Activated T-helper 1 cell treated with anti-CD3 and anti-CD28 coated beads, Interleukin-2, amount 50 U/mL, for 16 hours (primary cell): ENCODE measurements at places on chromosomes 2 and 18.

DNA sequence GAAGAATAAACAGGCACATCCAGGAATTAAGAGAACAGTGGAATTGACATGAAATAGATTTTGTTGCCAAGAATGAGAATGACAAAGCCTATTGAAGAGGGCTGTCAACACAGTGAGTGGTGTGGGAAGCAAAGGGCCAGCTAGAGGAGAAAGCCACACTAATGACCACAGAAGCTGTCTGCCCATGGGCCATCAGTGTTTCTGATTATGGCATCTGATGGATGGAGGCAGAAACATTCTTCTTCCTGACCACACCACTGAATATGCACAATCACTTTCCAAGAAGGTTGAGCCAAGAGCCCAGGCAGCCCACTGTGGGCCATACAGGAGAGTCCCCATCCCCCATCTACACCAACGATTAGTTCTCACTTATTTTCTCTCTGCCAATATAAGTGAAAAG lies 146.0 kb upstream of the SH3BP4 start:
- no peak for DNase-seq

GRCh38 chr2:240209493-240209892 lies 69.0 kb upstream of the OTOS start:
- no peak for DNase-seq

GRCh38 chr2:128316777-128317180 lies 1.9 kb downstream of the HS6ST1 start:
- DNase-seq: no peak

GRCh38 chr2:60528281-60529020 lies 25.0 kb downstream of the BCL11A start:
- DNase-seq: no peak

DNA sequence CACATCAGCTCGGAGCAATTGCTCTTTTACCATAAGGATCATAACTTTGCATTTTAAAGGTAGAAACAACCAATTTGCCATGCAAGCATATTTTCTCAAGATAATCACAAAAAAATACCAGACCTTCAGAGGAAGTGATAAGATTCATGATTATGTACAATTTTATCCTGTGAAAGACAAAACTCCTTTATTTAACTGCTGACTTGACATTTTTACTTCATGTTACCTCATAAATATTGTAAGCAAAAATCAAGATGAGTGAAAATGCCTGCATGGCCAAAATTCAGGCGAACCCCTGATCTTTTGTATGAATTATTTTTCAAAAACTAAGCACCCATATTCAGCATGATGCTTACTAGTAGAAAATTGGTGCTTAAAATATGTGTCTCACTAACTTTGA lies 246.4 kb downstream of the CD226 start:
- no peak for DNase-seq

DNA sequence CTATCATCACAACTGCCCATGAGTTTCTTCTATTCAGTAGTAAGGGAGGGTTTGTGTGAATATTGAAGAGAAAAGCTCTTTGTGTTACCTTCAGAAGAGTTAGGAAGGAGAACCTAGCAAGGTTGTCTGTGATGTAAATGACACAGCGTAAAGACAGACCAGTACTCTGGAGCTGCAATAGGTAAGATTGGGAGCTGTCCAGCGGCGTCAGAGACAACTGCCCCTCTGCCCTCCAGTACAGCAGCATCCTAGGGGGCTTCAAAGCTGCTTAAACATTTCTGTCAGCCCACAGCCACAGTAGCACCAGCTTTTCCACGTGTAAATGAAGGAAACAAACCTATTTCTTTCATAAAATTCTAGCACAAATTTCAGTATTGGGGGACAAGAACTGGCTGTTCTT lies 34.5 kb downstream of the NYAP2 start:
- no peak for DNase-seq

GRCh38 chr2:144143294-144144151 lies 376.4 kb downstream of the ZEB2 start:
- no peak for DNase-seq

DNA sequence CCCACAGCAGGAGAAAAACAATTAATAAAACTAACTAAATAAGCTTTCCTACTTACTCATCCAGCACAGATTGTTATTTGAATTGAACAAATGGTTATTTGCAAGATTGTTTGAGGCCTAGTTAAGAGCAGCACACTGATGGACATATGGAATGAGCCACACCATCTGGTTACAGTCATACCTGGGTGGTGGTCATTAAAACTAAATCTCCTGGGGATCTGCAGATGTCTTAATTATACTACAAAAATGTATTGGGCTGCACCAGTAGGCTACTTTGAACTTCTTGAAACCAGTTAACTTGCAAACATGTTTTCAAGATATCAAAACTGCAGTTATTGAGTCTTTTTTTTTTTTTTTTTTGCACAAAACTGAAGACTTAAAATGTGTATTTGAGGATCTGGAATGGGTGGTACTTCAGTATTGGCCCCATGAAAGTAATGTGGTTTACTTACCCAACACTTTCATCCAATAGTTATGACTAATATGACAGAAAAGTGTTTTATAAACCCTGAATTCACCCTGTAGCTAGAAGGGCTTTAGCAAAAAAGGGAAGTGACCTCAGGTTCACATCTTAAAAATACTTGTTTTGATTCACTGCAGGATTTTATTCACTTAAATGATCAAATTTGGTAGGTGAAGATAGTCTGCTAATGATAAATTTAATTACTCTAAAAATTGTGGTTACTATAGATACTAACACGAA lies 10.8 kb downstream of the AGFG1 start:
- DNase-seq: no peak

DNA sequence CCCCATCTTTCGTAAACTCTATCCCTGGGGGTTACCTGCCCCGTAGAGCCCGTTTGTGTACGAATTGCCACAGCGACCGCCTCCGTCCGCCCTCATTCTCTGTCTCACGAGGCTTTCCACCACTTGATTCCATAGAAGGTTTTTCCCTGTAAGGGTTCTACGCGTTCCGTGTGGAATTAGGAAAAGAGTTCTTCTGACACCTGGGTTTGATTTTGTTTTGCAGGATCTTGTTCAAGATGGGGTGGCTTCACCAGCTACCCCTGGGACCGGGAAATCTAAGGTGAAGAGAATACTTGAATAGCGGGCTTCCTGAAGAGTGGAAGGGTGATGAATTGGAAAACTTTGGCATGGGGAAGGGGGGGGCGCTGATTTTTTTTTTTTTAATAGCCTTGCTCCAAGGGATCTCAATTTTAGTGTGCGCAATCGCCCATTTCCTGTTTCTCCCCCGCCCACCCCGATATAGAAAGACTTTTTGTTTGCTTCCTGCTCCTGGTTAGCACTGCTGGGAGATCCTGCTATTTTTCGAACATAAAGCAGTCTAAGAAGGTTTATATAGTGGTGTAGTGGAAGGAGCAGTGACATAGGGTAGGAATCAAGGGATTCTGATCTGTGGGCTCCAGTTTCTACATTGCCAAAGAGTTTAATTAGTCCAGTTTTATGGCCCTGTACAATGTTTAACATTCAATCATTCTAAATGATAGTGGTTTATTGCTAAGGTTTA lies 564 bp downstream of the GCC2 start:
- no peak for DNase-seq

DNA sequence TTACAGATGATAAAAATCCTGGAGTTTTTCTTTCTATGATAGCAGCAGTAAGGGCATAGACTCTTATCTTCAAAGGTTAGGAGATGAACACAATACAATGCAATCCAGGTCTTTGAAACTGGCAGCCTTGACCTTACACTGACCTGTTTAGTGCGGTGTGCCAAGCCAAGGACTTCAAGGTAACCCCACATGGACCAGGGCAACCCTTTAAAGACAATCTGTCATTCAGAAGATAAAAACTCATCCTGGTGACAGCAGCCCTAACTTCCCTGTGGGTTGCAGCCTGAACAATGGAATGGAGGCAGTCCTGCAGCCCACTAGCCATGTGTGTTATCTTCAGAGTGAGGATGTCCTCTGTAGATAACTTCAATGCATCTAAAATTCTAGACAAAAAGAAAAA lies 78.1 kb downstream of the RTTN start:
- DNase-seq: no peak

DNA sequence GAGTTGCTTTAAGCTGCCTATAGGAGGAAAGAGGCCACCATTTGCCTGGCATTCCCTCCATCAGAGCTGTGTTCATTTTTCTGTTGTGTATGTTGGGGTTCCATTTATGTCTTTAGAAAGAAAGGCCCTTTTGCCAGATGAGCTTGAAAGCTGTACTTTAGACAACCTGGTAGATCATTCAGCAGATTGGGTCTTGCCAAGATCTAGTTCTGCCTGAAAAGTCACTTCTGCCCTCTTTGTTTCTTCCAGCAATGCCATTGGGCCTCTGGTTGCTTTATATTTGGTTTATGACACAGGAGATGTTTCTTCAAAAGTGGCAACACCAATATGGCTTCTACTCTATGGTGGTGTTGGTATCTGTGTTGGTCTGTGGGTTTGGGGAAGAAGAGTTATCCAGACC lies 14.4 kb downstream of the SLC20A1 start:
- DNase-seq: no peak

DNA sequence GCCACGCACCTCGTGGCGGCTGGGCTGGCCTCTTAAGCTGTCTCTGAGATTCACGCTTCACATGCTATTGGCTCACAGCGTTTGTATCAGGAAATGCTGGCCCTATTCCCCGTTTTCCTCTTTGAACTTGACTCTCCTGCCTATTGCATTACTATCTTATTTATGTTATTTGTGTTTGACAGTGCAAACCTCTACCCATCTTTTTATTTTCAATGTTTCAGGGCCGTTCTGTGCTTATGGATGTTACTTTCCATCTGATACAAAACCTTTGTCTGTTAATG lies 149.9 kb upstream of the TWIST2 start:
- no peak for DNase-seq

DNA sequence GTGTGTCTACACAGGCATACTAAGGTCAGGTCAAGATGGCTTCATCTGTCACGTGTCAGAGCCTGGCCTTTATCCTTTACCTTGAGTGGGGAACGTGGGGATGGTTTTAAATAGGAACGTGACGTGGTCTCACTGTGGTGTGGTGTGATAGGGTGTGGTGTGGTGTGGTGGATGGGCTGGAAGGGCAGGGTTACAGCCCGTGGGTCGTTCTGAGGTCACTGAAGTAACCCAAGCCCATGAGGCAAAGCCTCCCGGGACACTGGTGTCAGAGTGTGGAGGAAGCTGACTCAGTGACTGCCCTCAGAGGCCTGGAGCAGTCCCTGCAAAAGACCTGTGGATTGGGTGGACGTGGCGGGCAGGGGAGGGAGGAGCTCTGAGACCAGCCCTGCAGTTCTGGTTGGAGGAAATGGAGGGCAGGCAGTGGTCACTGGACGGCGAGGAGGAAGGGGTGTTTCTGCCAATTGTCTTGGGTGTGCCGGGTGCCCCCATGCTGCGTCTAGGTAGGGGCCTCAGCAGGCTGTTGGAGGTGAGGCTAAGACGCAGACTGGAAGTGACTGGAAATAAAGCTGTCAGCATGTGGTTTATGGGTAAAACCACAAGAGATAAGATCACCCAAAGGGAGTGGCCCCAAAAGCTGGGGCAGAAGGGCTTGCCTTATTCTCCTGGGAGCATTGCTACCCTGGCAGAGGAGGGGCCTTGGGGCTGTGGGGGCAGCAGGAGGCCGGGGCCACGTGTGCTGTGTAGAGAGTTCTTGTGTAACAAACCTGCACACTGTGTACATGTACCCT lies 84.8 kb downstream of the SH3RF3 start:
- DNase-seq: no peak

GRCh38 chr2:212904646-212905045 lies 246.8 kb downstream of the IKZF2 start:
- DNase-seq: no peak

DNA sequence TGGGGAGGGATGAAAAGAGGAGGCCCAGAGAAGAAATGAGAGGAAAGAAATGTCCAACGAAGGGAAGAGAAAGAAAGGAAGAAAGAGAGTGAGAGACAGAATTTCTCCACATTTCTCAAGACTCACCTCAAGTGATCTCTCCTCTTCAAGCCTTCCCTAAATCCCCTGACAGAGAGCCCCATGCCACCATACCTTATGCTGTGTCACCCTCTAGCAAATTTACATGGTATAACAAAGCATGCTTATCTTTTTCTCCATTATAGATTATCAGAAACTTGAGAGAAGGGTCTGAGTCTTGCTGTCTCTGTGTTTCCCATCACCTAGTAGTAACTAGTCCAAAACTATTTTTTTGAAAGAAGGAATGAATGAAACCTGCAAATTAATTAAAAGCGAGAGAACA lies 1208.4 kb downstream of the DPP10 start:
- DNase-seq: no peak

- no peak for DNase-seq
These were observed 14.4 kb upstream of the RAB17 start for GRCh38 chr2:237604960-237605359.

GRCh38 chr2:94873362-94874276 lies 2.4 kb downstream of the TEKT4 start:
- DNase-seq: no peak

GRCh38 chr2:223222397-223222796 lies 170.4 kb downstream of the KCNE4 start:
- DNase-seq: no peak

DNA sequence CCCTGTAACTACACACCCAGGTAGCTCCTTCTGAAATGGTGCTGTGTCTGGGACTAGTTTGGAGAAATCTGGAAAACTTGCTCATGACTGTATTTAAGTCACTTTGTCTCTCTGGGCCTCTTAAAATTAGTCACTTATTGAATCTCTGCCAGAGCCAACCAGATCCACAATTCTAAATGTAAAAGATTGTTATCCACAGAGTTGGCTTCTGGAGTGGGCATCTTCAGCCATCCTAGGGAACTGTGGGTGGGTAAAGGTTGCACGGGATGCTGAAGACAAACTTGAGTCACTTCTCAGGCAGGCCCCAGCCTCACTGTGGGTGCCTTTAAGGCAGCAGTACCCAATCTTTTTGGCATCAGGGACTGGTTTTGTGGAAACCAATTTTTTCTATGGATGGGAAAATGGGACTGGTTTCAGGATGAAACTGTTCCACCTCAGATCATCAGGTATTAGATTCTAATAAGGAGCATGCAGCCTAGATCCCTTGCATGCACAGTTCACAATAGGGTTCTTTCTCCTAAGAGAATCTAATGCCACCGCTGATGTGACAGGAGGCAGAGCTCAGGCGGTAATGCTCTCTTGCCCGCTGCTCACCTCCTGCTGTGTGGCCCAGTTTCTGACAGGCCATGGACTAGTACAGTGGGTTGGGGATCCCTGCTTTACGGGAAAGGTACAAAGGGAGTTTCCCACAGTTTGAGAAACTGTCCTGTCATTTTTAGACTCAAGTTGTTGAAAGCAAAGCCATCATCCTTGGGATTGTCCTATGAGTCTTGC lies 98.3 kb upstream of the SPRED2 start:
- DNase-seq: no peak

DNA sequence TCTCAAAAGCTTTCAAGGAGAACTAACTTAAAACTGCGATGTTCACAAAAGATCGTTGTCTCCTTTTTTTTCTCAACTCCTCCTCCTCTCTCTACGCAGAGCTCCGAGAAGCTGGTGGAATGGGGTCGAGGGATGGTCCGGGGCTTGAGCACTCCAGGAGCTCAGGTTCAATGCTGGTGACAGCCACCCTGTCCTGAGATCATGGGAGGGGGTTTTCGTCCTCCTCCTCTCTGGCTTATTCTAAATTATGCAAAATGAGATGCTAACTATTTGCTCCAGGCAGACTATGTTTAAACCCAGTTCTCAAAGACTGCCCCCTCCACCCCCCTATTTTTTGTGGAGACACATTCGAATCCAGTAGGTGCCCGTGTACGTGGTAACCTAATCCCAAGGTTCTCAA lies 11.8 kb downstream of the TSHZ1 start:
- no peak for DNase-seq

- no peak for DNase-seq
These were observed 161.2 kb downstream of the SEPTIN10 start for GRCh38 chr2:109452318-109453305.

- no peak for DNase-seq
These were observed 10.7 kb upstream of the GYPC start for GRCh38 chr2:126645211-126645618.
